Fibroblast of mammary gland (primary cell): ENCODE measurements at places on chromosomes 1 and 21.

DNA sequence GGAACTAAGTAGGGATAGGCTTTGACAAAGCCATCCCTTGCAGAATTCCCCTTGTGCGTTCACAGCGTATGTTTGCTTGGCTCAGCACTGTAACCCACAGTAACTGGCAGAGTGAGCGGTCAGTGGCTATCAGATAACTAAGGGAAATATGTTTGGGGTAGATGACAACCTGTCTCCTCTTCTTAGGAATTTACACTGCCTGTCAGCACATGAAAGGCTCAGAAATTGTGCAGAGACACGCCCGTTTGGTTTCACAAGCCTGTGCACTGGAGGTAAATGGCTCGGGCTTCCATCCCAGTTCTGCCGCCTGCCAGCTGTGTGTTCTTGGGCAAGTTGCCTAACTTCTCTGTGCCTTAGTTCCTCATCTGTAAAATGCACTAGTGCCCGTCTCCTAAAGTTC is 101.2 kb downstream of the PRDM2 start:
- no peak for DNase-seq

DNA sequence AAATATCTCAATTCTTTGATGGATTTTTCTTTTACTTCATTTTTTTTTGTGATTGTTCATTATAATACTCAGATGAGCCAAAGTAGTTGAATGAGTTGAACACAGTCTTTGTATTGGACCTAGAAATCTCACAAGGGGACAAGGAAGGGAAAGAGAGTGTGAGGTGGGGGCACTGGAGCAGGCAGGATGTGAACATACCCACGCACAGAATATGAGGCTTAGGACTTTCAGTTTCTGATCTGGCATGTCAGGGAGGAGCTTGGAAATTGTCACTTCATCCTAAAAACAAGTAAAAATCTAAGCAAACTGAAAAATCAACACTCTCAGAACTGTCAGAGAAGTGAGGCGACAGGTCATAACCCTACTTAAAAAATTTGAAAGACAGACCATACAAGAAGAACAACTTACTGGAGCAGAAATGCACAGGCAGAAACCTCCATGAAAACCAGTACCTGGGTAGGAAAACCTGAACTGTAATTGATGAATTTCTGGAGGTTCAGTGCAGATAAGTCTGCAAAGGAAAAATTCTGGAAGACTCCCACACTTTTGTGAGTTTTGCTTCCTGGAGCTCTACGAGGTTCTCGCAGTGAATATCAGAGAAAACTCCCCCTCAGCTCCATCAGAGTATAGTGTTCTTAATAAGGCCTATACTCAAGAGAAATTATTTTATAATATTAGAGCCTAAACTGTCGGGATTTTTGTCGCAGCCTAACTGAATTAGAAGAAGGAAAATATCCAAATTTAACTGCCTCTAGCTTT is 3.6 kb upstream of the PTGS2 start:
- no peak for DNase-seq

- DNase-seq: no peak
Observed at GRCh38 chr1:193841857-193842256, 655.4 kb upstream of the B3GALT2 start.

DNA sequence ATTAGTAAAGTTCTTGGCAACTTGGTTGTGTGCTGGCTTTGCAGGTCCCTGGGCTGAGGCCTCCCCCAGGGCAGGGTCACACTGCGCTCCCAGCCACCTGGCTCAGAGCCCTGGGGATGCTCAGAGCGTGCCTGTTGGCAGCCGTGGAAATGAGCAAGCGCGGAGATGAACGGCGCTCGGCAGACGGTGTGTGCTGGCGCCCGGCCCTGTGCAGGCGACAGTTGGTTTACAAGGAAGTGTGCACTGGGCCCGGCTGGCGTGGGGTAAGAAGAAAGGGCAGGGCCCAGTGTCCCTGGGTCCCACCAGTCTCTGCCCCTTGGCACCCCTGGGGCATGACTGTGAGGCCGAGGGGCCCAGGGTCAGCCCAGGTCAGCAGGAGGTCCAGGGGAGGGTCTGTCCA is 25.7 kb upstream of the PEX10 start:
- DNase-seq: no peak

- DNase-seq: no peak
Observed at GRCh38 chr1:51345300-51345687, 14.9 kb upstream of the TTC39A start.
